ENCODE measurements at places on chromosomes 1 and 21.

DNA sequence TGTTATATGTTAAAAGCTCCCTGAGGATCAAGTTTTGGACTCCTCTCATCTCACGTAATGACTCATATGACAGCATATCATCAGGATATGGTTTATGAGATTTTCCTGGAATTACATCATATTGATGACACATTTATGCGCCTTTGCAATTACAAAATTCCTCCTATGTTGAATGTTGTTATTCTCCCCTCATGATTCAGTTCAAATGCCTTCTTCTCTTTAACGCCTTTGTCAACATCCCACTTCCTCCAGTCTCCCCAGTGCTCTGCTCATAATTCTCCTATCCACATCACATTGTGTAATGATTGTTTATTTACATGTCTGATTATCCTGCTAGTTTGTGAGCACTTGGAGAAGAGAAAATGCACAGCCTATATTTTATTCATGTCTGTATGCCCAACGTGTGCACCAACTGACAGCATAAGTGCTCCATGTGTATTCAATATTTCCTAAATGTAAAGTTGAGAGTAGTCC lies 80.9 kb upstream of the BACH1 start:
- no peak for DNase-seq

GRCh38 chr1:89166705-89167104 lies 9.1 kb downstream of the GBP7 start:
- no peak for DNase-seq

GRCh38 chr1:109183058-109183738 lies 30.5 kb upstream of the SARS1 start:
- no peak for DNase-seq

DNA sequence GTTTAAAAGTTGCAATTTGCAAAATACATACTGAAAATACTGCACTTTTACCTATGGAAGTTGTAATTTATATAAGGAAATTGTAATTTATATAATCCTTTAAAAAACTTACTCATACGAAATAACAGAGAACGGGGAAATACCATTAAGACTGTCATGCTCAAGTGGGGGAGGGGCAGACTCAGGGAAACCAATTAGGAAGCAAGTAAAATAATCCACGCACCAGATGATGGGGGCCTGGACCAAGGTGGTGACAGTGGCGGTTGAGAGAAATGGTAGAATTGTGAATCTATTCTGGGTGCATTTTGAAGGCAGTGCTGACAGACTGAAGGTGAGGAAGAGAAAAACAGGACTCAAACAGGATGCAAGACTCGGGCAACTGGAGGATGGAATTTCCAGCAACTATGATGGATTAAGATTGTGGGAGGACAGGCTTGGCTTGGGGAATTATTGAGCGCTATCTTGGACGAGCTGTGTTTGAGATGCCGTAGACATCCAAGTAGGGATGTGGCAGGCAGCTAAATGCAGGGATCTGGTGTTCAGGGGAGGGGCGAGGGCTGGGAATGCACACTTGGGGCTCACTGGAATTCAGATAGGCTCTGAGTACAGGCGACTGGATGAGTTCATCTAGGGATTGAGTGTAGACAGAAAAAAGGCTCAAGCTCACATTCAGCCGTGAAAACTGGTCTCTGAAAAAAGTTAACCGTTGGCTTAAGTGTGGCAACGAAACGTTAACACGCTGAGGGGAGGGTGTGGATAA lies 977 bp downstream of the LCA5L start:
- no peak for DNase-seq

DNA sequence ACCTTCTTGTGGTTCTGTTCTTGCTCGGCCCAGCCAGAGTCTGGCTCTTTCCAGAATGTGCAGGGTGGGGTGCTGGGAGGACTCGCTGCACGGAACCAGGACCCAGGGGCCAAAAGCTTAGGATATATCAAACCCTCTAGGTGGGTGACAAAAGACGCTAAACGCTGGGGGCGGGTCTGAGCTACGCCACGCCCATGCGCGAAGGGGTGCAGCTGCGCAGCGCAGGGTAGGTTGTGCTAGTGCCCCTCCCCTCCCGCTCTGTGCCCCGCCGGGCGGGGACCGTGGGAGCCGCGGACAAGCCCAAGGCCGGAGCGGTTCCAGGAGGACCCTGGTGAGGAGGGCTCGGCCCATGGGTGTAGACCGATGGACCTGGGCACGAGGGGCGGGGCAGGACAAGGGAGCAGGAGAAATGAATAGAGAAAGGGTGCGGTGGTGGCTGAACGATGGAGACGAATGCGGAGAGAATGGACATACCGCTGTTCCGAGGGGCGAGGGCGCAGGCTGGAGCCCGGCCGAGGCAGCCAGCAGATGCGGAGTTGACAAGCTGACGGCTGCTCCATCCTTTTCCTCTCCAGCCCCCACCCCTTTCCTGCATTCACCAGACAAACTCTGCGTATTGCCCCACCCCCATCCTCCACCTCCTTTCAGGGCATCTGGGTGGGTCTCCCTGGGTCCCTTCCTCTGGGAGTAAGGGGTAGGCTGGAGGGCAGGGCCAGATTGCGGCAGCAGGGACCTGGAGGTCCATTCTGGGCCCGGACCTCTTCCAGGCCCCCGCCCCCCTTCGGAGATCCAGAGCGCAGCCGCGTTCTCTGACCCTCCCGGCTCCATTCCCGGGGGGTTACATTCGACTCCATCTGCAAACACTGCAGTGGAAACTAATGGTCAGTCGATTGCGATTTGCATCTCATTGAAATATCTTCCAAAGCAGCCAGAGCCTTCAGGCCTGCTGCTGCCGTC lies at the start of gene RUSC1:
RUSC1 (plus strand) TSS at position 234 of the 957 bp plus-strand sequence. CDS start 880 bp downstream, outside the sequence.
- DNase-seq: peak; percentile 74

DNA sequence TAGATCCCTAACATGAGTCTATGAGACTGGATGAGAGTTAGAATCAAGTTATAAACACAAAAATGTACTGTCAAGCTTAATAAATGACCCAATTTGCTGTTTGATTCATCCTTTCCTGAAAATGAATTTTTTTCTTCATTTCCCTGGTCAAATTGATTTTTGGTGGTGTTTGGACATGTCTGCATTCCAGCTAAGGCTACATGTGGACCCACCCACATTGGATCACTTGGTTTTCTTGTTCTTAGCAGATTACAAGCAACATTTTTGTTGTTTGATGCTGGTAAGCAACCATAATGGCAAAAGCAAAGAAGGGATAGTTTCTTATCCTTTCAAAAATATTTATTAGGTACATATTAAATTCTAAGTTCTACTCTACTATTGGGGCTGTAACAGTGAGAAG lies 181.1 kb downstream of the NEK7 start:
- DNase-seq: no peak

DNA sequence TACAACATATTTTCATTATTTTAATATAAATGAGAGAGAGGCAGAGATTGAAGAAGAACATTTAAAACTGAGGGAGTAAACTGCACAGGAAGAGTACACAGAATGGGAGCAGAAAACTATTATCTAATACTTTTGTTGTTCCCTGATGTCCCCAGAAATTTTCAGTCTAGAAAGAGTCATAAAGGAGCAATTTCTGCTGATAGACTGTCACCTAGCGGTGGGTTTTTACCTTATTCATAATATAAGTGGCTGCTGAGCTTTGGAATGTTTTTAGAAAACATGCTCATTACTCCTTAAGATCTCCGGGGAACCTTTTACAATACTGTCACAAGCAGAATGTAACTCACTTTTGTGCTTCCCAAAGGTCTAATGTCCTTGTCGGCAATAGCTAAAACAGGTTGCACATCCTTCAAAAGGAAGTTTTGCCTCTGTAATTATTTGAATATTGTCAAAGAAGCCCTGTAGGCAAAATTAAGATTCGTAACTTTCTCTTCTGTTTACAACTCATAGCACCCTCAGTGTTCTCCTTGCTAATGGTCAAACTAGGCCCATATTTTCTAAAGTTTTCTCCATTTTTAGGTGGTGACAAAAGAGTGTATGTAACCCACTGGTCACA lies 4.9 kb upstream of the NPL start:
- no peak for DNase-seq

DNA sequence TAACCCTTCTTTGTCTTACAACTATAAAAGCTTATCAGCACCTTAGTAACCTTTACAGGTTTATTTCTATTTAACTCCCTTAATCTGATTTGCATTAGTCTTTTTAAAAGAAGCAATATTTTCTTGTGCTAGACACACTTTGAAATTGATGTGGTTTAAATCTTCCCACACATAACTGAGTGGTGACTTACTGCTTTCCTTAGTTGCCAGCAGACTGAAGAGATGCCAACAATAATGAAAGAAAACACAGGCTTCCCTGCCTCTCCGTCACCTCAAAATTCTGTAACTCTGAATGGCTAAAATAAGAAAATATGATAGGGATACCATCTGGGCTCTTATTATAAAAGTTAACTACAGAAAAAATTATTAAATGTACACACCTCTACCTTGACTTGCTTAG lies 196.8 kb downstream of the PTBP2 start:
- DNase-seq: no peak

DNA sequence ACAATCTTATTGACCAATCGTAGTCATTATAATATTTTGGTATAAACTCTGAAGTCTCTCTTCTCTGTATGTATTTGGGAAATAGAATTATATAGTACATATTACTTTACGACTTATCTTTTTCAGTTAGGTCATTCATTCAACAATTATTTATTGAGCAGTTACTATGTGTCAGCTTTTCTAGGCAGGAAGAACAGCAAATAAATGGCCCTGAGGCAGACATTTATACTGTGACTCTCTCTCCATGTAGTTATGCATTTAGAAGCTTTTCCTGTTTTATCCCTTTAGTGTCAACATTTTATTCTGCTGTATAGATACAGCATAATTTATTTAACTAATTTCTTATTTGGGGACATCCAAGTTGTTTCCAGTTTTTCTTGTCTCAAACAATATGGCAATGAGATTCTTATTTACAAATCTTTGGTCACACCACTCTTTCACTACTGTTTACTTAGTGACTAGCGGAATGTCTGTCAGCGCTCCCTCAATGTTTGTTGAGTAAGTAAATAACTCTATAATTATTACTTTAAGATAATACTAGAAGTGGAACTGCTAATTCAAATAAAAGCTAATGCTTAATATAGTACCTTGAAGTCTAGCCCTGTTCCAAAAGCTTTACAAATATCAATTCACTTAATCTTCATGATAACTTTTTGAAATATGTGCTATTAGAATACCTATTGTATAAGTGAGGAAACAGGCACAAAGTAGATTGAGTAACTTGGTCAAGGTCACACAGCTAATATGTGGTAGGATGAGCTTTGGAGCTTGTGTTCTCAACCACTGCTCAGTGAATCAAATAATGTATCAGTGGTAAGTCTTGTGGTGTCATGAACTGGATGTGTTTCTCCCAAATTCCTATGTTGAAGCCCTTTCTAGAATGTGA lies 465.6 kb downstream of the SIPA1L2 start:
- no peak for DNase-seq

GRCh38 chr1:109874445-109874844 lies 36.2 kb upstream of the CSF1 start:
- DNase-seq: no peak

- no peak for DNase-seq
Observed at GRCh38 chr1:176954242-176954641, 210.3 kb downstream of the ASTN1 start.

- DNase-seq: no peak
Observed at GRCh38 chr1:118334506-118334905, 149.5 kb upstream of the SPAG17 start.

- peak; percentile 25 for DNase-seq
Observed at GRCh38 chr1:244836135-244836521, 670 bp downstream of the COX20 start.

GRCh38 chr1:9835758-9836631 lies 12.2 kb upstream of the CLSTN1 start:
- DNase-seq: no peak

Data from stimulated activated CD4-positive, alpha-beta T cell treated with anti-CD3 and anti-CD28 coated beads, Interleukin-2, amount 100 ng/mL, for 24 hours (primary cell).